NCI-H526 treated with DMSO at 0.1 percent for 48 hours (cell line): ENCODE measurements at places on chromosomes 2 and 18.

- DNase-seq = peak; percentile 25
Observed at GRCh38 chr2:226792155-226792881, 7.3 kb downstream of the IRS1 start.

- no peak for DNase-seq
Observed at GRCh38 chr2:47728551-47728950, 54.4 kb upstream of the MSH6 start.

- peak; percentile 33 for DNase-seq
Observed at GRCh38 chr2:32064021-32064601, 755 bp downstream of the SPAST start.

- DNase-seq = no peak
Observed at GRCh38 chr2:119389615-119390306, 23.0 kb downstream of the DBI start.

- no peak for DNase-seq
Observed at GRCh38 chr2:227876300-227876801, 4.9 kb downstream of the DAW1 start.

- no peak for DNase-seq
Observed at GRCh38 chr2:27049422-27050280, 1.8 kb upstream of the AGBL5 start.

- DNase-seq = no peak
Observed at GRCh38 chr2:222291485-222291841, 7.3 kb downstream of the PAX3 start.

GRCh38 chr2:196059491-196059960 lies 9.1 kb downstream of the DNAH7 start:
- no peak for DNase-seq

DNA sequence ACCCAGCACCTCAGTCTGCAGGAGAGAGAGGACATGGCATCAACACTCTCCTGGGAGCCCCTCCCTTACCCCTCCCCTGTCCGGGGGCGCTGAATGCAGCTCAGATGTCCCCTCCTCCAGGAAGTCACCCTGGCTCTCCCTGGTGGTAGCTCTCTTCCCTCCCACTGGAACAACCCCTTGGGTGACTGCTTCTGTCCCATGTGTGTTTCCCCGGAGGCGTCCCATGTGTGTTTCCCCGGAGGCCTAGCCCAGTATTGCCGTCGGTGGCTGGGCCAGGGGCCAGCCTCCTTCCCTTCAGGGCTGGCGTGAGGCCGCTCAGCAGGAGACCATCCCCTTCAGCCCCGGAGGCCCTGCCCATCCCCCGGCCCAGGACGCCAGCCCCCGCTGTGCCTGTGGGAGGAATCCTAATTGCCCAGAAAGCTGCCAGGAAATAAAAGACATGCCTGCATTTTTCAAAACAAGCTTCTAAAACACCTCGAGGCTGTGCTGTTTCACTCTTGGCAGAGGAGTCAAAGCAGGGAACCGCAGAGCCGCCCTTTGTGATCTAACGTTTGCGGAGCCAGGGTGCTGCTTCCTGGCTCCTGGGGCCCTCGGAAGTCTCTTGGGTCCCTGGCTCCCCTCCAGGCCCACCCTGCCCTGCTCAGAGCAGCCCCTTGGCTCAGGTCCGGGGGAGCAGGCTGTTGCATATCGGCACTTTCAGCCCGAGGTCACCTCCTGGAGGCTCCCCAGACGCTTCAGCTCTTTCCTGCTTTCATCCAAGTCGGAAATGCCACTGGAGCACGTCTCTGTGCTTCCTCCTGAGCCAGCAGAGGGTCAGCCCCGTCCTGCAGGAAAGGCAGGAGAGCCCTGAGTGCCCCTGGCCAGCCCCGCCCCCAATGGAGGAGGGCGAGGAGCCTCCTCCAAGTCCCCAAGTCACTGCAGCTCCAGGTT lies 11.4 kb downstream of the SNED1 start:
- DNase-seq = no peak

DNA sequence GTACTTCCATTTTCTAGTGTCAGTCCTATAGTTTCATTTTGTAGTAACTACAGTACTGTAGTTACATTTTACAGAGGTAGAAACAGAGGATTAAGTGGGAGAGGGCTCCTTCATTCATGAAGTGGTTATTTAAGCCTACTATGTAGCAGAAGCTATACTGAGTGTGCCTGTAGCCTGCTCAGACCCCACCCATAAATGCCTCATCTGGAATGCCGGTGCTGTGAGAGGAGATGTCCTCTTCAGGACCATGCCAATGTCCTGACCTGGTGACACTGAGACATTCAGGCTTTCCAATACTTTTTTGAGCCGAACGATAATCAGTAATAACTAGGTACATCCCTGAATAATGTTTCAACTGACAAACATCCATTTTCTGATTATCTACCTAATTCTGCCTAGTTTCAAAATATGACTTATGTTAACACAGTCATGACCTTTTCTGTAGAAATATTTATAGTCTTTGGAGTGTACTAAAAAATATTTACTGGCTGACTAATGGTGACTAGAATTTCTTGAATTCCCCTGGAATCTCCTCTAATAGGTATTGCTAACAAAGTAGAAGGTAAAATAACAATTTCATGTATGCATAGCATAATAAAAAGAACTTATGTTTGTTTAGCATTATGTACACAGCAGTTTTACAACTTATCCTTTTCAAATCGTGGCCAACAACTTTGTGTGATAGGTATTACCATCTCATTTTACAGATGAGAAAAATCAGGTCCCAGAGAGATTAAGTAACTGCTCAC lies 10.2 kb upstream of the ARHGAP28 start:
- no peak for DNase-seq
